ENCODE measurements at places on chromosomes 5 and 9.

DNA sequence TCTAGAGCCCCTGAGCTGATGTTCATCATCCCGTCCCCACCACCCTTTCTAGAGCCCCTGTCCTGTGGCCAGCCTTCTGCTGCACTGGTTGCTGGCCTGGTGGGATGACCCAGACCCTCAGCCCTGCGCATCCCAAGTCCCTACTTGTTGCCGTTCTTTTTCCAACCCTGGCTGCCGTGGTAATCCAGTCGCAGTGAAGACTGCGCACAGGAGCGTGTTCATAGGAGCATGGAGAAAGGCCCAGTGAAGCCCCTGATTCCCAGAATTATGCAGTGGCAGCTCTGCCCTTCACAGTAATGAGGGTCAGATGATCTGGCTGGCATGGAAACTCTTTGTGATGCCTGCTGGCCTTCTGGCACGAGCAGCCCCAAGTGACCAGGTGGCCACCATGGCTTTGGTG, 183.3 kb downstream of the CACNA1B start:
- no peak for DNase-seq

GRCh38 chr5:96050273-96050880, 88.7 kb upstream of the ELL2 start:
- DNase-seq: no peak

- DNase-seq: no peak
Observed at GRCh38 chr5:116388564-116389258, 185.9 kb downstream of the SEMA6A start.

GRCh38 chr5:139862313-139862712, 66.7 kb downstream of the PSD2 start:
- peak; percentile 20 for DNase-seq

GRCh38 chr9:98971915-98972223, 28.2 kb downstream of the COL15A1 start:
- no peak for DNase-seq

GRCh38 chr5:78771260-78772205, 123.0 kb upstream of the LHFPL2 start:
- no peak for DNase-seq

GRCh38 chr9:110033869-110034268, 174.1 kb downstream of the C9orf152 start:
- DNase-seq: peak; percentile 36

DNA sequence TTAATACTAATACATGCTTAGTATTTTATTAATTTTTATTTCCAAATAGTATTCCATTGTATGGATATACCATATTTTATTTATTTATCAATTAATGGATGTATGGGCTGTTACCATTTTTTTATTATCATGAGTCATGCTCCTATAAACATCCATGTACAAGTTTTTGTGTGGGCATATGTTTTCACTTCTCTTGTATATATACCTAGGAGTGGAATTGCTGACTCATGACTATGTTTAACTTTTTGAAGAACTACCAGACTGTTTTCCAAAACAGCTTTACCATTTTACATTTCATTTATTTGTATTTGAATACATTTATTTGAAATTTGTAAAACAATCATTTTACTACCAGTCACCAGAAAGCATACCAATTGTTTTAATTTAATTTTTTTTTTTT, 14.1 kb upstream of the LRRC19 start:
- no peak for DNase-seq

DNA sequence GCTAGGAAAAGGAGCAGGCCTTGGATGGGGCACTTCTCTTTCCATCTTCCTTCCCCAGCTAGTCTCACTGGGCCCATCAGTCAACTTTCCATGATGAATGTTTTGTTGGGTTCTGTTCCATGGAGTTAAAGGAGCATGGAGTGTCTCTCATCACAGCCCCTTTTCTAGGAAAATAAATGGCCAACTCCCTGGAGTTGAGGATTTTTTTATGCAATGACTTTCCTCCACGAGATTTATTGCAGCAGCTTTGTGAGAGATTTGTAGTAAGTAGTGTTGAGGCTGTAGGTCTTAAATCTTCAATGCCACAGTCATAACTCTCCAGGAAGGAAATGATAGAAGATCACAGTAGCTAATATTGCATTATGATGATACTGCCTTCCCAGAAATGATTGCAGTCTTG, 45.6 kb upstream of the SLC44A1 start:
- DNase-seq: no peak

GRCh38 chr9:111016426-111017045, 21.7 kb downstream of the LPAR1 start:
- DNase-seq: peak; percentile 93
